SK-N-SH (cell line): ENCODE measurements at places on chromosomes 2 and 18.
A peak's percentile ranks its signal among the peaks of the same experiment; 100 is the strongest.

DNA sequence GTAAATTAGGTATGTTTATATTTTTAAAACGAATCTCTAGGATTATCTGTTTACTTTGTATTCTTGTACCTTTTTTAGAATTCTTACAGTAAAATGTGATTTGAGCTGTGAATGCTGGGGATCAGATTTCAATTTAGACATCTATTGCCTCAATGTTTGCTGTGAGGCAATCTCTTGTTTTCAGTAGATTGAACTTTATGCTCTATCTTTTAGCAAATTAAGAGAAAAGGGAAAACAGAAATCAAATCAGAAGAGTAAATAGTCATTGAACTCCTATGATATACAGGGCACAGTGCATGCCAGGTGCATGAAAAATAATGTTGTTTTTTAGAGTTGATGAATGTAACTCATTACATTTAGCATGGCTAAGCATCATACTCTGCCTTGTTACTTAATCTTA is 39.5 kb downstream of the ZC3H6 start:
- no peak overlapping the region for H3K4me3 ChIP-seq
- peaks cover 20% of the 10 kb centered on the region for H3K36me3 ChIP-seq
- no peak for DNase-seq
- no peaks in the 10 kb centered on the region for H3K27me3 ChIP-seq
- H3K27ac ChIP-seq: no peak overlapping the region

GRCh38 chr2:106156305-106157296 is 37.5 kb downstream of the UXS1 start:
- DNase-seq: no peak
- no peak overlapping the region for H3K27ac ChIP-seq
- no peaks in the 10 kb centered on the region for H3K27me3 ChIP-seq
- no peak overlapping the region for H3K4me3 ChIP-seq

DNA sequence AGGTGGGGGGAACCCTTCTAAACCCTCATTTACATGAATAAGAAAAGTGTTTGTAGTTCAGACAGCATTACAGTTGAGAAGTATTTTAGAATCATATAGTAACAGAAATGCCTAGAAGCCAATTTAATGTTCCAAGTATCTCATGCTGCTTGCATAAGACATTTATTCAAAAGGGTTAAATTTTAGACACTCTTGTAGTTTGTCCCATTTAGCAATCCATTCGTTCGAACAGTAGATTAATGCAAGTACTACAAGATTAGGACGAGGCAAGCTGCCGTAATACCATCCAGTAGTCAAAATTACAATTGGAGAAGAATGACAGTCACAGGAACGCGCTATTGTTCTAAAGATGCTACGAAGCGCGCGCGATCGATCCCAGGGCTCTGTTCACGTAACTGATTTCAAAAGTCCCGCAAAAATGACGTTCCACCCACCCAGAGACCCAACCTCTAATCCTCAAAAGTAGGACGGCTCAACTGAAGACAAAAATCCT is 1.2 kb downstream of the TMEM237 start:
- peak overlapping the region; percentile 89 for H3K4me3 ChIP-seq
- peak overlapping the region; percentile 85 for H3K27ac ChIP-seq
- no peaks in the 10 kb centered on the region for H3K27me3 ChIP-seq
- H3K4me1 ChIP-seq: peaks cover 12% of the 10 kb centered on the region
- peaks cover 22% of the 10 kb centered on the region for H3K36me3 ChIP-seq
- no peak for DNase-seq

DNA sequence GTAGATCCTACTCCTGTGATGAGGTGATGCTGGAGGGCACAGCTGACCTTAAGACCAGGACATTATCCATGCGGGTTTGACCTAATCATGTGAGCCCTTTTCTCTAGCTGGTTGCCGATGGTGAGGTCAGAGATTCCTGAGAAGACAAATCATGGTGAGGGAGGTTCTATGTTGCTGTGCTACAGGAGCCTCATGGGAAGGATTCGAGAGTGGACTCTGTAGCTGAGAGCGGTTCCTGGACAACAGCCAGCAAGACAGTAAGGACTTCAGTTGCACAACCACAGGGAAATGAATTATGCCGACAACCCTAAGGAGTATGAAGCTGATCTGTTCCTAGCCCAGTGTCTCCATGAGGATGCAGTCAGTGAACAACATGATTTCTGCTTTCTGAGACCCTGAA is 80.4 kb downstream of the EPB41L3 start:
- no peak overlapping the region for H3K27ac ChIP-seq
- H3K4me3 ChIP-seq: no peak overlapping the region
- H3K36me3 ChIP-seq: no peaks in the 10 kb centered on the region
- no peak for DNase-seq
- no peaks in the 10 kb centered on the region for H3K4me1 ChIP-seq
- H3K27me3 ChIP-seq: no peaks in the 10 kb centered on the region

DNA sequence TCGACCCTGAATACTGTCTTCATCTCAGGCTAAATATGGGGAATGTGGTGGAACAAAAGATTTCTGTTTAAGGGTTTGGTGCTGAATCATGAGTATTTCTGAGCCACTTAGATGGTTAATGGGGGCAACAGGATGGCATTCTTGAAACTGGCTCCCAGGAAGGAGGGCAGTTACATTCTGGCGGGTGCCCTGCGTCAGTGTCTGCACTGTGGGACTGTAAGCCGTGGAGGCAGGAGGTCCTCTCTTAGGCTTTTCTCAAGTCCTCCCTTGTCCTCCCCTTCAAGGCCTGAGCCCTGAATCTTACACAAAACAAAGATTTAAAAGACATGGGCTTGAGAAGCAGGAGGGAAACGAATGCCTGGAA is 45.7 kb downstream of the PSD4 start:
- no peak overlapping the region for H3K4me3 ChIP-seq
- H3K4me1 ChIP-seq: no peaks in the 10 kb centered on the region; the same call in 1 of the 2 replicates
- DNase-seq: no peak
- H3K36me3 ChIP-seq: no peaks in the 10 kb centered on the region

DNA sequence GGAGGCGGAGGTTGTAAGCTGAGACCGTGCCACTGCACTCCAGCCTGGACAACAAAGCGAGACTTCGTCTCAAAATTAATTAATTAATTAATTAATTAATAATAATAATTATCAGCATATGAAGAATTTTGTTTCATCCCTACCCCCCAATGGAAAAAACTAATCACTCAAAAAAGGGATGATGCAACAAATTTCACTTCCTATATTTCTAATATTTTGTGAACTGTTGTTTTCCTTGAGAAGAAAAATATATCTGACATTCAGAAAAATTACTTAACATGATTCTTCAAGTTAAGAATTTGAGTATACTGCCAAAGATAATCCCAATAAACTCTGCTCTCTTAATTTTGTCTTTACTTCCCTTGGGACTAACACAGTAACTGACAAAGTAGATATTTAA is 28.1 kb downstream of the EXOC6B start:
- DNase-seq: no peak
- H3K27ac ChIP-seq: no peak overlapping the region
- H3K4me3 ChIP-seq: no peak overlapping the region
- peaks cover 11% of the 10 kb centered on the region for H3K4me1 ChIP-seq
- H3K27me3 ChIP-seq: no peaks in the 10 kb centered on the region

DNA sequence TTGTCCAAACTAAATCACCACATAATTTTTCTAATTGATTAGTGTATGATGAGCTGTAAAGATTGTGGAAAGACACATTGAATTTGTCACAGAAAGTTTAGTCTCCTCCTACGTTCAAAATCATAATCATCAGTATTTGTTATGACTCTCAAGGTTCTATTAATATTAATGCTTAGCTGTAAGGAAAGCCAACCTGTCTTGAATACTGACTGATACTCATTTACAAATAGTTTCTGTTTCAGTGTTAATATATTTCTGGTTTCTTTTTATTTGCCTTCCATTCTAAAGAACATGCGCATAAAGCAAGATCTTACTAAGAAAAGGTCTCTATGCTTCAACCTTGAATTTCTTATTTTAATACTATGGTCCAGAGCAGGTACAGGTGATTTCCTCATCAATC is 55.1 kb downstream of the CPS1 start:
- DNase-seq: no peak
- H3K4me3 ChIP-seq: no peak overlapping the region
- no peak overlapping the region for H3K27ac ChIP-seq

GRCh38 chr18:33817096-33817495 is 239.1 kb downstream of the ASXL3 start:
- H3K36me3 ChIP-seq: no peaks in the 10 kb centered on the region
- no peak for DNase-seq
- H3K27me3 ChIP-seq: no peaks in the 10 kb centered on the region
- H3K27ac ChIP-seq: no peak overlapping the region
- H3K4me3 ChIP-seq: no peak overlapping the region
- H3K4me1 ChIP-seq: no peaks in the 10 kb centered on the region

GRCh38 chr2:224799691-224800090 is 83.5 kb upstream of the CCDC195 start:
- no peak overlapping the region for H3K27ac ChIP-seq
- no peaks in the 10 kb centered on the region for H3K4me1 ChIP-seq
- H3K27me3 ChIP-seq: no peaks in the 10 kb centered on the region
- H3K36me3 ChIP-seq: peaks cover 63% of the 10 kb centered on the region

GRCh38 chr2:208249296-208249695 is 5.6 kb downstream of the IDH1 start:
- no peak overlapping the region for H3K27ac ChIP-seq
- H3K27me3 ChIP-seq: no peaks in the 10 kb centered on the region
- H3K4me1 ChIP-seq: peaks cover 8% of the 10 kb centered on the region
- no peak for DNase-seq

DNA sequence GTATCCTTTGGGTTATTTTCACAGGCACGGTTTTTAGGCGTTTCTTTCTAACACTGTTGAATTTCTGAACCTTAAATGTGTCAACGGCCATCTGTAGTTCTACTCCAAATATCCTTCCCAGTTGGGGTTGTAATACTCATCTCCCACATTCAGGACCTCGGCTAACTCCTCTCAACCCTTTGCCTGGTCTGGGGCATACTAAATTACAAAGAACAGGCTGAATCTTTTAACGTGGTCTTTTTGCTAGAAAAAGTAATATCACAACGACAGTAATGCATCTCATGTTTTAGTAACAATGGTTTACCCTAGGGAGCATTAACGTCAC is 2.1 kb downstream of the RPRM start:
- H3K27me3 ChIP-seq: peaks cover 31% of the 10 kb centered on the region
- no peak for DNase-seq
- no peak overlapping the region for H3K27ac ChIP-seq
- H3K4me3 ChIP-seq: no peak overlapping the region
- no peaks in the 10 kb centered on the region for H3K36me3 ChIP-seq
- no peaks in the 10 kb centered on the region for H3K4me1 ChIP-seq

GRCh38 chr2:233013027-233013461 is at the start of gene NGEF:
TSS of gene NGEF (minus strand) at chr2:233013256. CDS start at chr2:232974890, 38,366 bp downstream.
- H3K27me3 ChIP-seq: no peaks in the 10 kb centered on the region
- H3K27ac ChIP-seq: no peak within 1 kb of the TSS
- H3K36me3 ChIP-seq: no peaks in the 10 kb centered on the region
- no peak for DNase-seq
- no peak within 1 kb of the TSS for H3K4me3 ChIP-seq
- H3K4me1 ChIP-seq: no peaks in the 10 kb centered on the region
